ENCODE measurements at places on chromosomes 12 and 14.

DNA sequence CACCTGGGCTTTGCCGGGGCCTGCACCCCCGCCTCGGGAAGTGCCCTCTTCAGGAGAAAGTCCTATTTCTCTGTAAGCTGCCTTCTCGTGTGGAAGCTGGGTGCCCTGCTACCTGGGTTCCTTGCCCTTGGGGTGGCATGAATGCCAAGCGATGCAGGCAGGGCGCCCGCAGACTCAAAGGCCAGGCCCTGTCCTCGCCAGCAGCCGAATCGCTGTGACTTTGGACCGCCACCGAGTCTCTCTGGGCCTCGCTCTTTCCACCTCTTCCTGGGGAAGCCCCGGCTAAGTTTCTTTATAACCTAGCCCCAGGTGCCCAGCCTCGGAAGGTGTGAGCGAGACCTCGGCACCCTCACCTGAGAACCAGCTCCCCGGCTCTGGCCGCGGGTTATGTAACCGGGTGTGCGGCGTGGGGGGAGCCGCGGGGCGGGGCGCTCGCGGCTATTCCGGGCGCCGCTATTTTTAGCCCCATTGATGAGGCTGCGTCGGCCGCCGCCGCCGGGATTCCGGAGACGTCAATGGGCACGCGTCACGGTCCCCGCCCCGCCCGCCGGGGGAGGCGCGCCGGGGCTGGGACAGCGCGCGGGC lies 14.6 kb upstream of the NR4A1 start:
- DNase-seq = no peak

DNA sequence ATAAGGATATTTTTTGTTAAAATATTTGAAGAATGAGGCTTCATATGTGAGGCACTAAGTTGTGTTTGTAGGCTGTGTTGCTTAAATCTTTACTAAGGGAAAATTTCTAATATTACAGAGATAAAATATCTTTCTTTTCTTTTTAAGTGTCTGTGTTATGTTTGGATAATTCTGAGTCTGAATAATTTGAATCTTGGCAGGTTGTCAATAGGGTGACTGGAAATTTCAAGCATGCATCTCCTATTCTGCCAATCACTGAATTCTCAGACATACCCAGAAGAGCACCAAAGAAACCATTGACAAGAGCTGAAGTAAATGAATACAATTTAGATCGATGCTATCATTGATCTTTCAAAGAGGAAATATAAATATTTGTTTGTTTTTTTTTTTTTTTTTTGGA lies 29.4 kb downstream of the TMPO start:
- no peak for DNase-seq

DNA sequence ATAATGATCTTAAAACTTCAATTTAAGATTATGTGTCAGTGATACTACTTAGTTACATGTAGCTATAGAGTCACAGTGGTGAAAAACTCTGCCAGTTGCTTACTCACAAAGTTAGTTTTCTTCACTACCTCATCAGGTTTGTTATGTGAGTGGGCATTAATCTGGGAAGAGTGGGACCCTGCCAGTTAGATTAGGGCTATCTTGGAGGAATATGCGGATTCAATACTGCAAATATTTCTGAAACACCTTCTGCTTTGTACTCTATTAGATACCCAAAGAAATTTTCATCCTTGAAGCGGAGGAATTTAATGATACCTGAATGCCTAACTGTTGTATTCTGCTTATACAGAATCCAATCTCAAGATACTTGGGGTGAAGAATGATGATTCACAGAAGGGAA lies 25.1 kb downstream of the ZNF268 start:
- no peak for DNase-seq

- no peak for DNase-seq
These were observed 94.7 kb upstream of the OR4E1 start for GRCh38 chr14:21768116-21768874.

DNA sequence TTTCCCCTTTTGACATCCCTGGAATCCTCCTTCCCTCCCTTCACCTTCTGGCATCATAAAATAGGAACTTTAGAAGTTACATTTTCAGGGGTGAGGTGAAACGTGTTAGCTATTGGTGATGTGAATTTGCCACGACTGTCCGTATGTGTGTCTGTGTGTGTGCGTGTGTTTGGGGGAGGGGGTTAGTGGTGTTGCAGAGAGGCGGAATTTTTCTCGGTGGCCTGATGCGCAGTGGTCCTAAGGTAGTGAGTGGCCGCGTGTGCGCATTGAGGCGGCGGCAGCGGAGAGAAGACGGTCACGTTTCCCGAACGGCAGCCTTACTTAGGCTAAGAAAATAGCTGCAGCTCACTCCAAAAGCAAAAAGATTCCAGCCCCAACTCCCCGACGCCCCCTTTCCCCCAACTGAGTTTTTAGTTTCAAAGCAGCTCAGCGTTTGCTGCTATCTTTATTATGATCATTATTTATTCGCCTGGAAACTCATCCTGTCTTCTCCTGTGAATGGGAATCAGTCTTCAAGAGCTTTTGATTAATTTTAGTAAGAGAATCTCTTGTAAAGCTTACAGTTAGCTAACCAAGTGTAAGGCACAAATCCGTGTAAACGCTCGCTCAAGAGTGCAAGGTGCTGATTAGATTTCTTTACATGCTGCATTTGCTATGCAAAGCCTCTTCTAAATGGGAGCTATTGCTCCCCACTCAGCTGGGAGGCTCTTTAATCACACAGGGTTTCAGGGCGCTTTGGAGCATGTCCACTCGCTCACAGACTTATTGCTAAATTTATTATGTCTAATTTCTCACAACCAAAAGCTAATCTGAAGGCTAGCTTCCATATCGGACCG lies 4.7 kb downstream of the FLRT2 start:
- no peak for DNase-seq

DNA sequence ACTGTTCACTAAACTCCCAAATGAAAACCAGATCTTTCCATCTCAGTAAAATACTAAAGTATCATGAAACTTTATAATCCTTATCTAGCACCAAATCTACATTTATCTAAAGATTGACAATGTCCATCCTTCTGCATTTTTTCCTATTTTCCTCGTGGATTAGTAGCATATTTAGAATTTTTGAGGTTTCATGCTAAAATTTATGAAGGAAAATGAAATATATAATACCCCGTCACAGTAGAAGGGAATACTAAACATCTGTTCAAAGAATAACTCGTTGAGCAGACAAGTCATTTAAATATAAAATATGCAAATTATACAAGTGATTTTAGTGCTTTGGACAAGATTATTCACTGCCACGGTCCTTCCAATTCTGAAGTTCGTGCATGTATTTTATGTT lies 122.7 kb upstream of the SLCO1C1 start:
- no peak for DNase-seq

DNA sequence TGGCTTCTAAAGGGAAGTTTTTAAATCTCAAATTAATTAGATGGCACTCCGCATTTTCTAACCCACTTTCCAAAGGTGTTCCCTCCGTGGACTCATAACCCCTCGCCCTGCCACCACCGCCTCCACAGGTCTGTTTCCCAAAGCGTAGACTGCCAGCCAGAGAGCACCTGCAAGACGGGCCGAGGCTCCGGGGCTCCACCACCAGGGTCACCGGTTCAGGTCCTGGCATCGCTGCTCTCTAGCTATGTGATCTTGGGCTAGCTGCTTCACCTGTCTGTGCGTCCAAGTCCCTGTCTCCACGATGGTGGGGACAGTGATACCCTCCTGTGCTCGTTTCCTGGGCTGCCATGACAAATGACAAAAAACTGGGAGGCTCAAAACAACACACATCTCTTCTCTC lies 11.5 kb downstream of the RIMBP2 start:
- DNase-seq = no peak

All from fibroblast of skin of left biceps (primary cell).